ENCODE measurements at places on chromosomes 16 and 17.

- DNase-seq, result no peak
Measured at GRCh38 chr17:47935961-47936360, 5.4 kb upstream of the PNPO start.

GRCh38 chr16:89898201-89898967 is 20.3 kb upstream of the MC1R start:
- no peak for DNase-seq

GRCh38 chr16:27932542-27933135 is 130.9 kb downstream of the GSG1L start:
- DNase-seq, result no peak

GRCh38 chr17:35870906-35871819 is 2.5 kb upstream of the HEATR9 start:
- DNase-seq, result no peak

GRCh38 chr17:11293480-11293879 is 52.5 kb downstream of the SHISA6 start:
- no peak for DNase-seq

GRCh38 chr16:55964923-55965475 is 89.8 kb upstream of the CES5A start:
- no peak for DNase-seq

DNA sequence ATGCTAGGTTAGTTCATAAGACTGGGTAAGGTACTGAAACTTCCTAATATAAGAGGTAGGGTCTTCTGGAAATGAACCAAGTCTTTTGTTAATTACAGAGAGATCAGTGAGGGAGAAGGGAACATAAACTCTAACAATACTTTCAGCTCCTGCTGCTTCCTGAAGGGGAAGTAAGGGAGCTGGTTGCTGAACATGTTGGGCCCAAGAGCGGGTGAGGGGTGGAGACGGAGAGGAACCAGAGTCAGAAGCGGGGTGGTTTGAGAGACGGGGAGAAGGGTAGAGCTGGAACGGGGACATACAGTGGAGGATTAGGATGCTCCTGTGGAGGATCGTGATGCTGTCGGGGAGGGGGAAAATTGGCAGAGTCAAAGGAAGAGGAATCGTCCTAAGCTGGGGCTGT is 11.5 kb upstream of the ZNF747 start:
- no peak for DNase-seq

Data from NCI-H2227 treated with DMSO at 0.1 percent for 48 hours (cell line).